ENCODE measurements at places on chromosomes 5 and 9.

DNA sequence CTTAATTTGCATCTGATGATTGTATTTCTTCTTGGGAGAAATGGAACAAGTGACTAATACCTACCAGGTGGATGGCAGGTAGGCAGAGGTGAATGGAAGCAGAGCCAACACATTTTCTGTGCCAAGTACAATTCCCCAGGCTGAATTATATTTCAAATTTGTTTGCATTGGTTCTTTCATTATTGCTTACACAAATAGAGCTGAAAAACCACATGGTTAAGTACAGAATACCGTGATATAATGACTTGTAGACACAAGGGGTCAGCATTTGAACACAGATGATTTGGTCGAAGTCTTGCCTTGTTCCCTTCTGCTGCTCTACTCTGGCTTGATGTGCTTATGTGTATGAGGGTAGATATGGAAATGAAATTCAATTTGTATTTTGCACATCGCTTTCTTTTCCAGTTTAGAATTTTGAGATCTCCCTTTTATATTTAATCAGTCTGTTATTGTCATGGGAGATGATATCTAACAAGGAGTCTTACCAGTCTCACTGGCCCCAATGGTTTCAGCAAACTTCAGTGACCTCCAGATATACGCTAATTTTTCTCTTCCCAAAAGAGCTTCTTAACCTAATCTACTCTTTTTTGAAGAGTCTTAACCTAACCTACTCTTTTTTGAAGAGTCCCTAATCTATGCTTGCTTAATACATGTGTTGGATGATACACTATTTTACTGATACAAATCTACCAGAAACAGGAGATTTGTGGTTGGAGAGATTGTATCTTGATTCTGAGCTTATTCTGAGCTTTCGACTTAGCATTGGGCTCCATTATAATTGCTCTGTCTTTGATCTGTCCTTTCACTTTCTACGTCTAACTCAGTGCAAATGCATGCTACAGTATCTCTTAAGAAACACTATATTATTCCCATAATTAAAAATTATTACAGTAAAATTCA, 88.1 kb downstream of the PCSK1 start:
- peak; percentile 69 for DNase-seq

- DNase-seq = peak; percentile 83
Observed at GRCh38 chr9:112753725-112754124, 3.2 kb downstream of the SNX30 start.

- peak; percentile 23 for DNase-seq
Observed at GRCh38 chr9:98031935-98032334, 24.6 kb upstream of the NANS start.

DNA sequence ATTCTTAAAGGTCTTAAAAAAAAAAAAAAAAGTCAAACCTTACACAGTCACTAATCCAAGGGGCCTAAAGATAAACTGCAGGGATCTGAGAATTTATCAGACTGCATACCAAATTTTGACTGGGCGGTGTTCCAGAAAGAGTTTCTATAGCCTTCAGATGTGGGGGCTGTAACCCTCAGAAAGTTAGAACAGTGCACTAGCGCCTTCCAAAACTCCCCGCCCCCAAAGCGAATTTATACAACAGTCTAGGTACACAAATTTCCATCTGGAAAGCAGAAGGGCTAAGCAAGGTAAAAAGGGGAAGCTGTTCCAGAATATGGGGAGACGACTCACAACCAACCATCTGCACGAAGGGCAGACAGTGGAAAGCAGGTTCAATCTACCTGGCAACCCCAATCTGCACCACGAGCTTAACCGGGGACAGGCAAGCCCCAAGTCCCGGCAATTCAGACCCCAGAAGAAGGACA, 813 bp downstream of the ERMP1 start:
- no peak for DNase-seq

DNA sequence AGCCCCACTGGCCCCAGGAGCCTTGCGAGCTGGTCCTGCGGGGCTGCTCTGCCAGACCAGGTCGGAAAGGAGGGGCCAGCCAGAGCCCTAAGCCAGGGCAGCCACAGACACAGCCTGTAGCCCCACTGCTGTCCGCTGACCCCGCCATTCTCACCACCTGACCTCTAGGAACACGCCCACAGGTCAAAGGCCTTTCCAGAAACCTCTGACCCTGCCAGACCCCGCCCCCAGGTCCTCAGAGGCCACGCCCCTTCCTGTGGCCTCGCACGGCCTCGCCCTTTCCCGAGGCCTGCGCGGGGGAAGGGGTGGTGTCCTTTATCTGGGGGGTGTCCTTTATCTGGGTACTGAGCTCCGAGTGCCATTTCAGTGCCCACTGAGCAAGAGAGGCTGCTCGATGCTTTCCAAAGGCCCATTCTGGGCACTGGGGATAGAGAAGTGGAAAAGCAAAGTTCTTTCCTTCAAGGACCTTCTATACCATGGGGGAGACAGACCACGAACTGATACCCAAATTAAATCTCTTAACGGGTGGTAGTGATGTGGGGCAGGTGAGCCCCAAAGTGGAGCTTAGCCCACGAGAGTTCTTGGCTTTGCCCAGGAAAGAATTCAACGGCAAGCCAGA, 46.5 kb downstream of the P4HA2 start:
- no peak for DNase-seq

DNA sequence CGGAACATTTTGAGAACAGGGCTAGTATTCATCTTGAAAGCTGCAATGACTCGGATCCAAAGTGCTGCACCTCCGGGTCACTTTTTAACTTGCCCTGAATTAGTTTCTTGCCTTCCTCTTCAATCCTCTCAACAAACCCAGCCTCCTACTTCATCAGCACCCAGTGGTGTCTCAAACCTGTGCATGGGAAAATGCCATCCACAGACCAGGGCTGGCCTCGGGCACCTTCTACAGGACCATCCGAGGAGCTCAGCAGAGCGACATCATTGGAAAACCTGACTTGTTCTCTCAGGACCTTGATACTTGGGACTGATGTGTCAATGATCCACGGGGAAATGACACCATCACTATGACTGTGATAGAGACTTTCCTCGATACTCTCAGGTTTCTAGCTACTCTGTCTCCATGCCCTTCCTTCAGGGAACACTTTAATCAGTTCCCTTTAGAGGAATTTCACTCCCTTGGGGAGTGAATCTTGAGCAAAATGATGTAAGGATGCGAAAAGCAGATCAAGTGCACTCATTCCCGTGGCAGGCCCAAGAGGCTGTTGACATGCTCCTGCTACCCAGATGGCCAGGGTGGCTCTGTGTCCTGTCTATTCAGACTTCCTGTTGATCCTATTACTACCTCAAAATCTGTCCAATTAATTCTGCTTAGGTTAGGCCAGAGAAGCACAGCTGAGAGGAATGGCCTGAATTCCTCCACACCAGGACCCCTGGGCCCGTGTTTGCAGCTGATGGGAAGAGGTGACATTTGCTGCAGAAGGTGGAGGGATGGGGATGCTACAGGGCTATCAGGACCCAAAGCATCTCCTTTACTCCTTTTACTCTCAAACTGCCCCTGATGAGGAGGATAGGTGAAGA, 96.5 kb upstream of the SLC25A48 start:
- DNase-seq = no peak

DNA sequence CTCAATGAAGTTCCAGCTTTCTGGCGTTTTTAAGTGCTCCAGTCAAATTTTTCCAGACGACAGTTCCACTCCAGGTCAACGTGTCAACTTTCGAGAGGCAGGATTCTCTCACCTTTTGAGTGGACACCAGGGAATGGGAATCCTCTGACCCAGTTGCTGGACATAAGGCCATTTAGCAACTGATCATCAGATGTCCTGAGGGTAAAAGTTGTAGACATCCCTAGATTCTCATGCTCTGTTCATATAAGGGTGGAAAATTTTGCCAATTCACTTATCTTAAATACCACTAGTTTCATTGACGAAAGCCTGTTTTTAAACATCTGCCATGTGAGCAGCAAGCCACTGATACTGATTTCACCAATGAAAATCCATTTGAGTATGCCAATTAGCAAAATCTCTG, 275.5 kb downstream of the MAST4 start:
- DNase-seq = no peak

DNA sequence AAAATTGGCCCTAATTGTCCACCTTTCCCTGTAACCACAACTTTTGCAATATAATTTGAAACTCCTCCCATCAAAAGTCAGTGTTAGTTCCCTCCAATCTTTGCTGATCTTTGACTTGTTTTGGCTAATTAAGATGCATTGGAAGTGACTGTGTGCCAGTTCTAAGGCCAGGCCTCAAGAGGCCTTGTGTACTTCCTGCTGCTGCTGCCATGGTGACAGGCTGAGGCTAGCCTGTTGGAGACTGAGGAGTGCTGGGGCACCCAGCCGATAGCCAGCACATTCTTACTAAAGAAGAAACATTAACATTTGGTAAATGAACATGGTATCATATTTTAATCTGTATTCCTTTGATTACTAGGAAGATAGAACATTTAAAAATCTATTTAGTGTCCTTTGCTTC, 86.5 kb downstream of the SREK1 start:
- DNase-seq = no peak

- DNase-seq = peak; percentile 62
Observed at GRCh38 chr9:111158363-111158762, 120.1 kb upstream of the LPAR1 start.

GRCh38 chr9:70060883-70061507, 17.3 kb downstream of the MAMDC2 start:
- no peak for DNase-seq

- no peak for DNase-seq
Observed at GRCh38 chr5:141771562-141771961, 89.5 kb upstream of the ARAP3 start.
